ENCODE measurements at places on chromosomes 3 and 15.

- no peak for DNase-seq
Measured at GRCh38 chr3:69484507-69485393, 98.9 kb upstream of the FRMD4B start.

GRCh38 chr3:14803101-14803980 lies 15.4 kb upstream of the FGD5 start:
- peak; percentile 48 for DNase-seq

- peak; percentile 90 for DNase-seq
Measured at GRCh38 chr15:74179983-74180880, 6.7 kb downstream of the ISLR start.

GRCh38 chr15:25775317-25775912 lies 87.7 kb downstream of the ATP10A start:
- DNase-seq = peak; percentile 98

DNA sequence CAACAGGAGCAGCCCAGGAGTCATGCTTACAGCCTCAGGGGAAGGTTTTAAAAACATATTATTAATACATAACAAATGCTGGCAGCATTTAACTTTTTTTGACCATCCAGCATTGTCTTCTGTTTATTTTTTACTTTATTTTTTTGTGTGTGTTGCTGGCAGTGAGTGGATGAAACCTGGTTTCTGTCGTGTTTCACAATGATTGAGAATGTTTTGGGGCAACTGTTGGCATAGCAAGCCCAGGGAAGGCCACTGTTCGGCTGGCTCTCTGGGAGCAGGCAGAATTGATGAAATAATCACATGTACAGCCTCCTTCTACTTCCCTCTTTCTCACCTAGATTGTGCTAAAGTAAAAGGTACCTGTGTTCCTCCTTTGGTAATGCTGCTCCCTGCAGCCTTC lies 190.2 kb downstream of the NR1D2 start:
- no peak for DNase-seq

Data from fibroblast of skin of back (primary cell).